ENCODE measurements at places on chromosomes 1 and 21.

- no peak for DNase-seq
These were observed 79.8 kb downstream of the WDR4 start for GRCh38 chr21:42799516-42799915.

DNA sequence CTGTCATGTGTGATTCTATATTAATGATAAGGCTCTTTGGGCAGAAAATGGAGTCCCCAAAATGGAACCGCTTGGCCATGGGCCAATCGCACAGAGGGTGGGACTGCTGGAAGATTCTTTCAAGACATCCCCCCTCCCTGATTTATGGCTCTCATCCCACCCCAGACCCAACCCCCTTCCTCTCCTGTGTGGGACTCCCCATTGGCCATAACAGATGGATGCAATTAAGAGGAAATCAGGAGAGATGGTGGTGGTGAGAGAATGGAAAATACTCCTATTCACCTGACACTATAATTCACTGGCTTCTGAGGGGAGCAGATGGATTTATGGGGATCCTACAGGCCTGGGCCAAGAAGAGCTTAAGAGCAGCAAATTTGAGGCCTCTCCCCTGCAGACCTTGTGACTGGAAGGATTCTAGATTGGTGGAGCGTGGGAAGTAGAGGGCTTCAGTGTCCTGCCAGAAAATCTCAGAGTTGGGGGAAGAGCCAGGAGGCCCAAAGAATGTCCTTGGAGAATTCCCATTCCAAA lies 1.7 kb downstream of the IGFN1 start:
- no peak for DNase-seq

DNA sequence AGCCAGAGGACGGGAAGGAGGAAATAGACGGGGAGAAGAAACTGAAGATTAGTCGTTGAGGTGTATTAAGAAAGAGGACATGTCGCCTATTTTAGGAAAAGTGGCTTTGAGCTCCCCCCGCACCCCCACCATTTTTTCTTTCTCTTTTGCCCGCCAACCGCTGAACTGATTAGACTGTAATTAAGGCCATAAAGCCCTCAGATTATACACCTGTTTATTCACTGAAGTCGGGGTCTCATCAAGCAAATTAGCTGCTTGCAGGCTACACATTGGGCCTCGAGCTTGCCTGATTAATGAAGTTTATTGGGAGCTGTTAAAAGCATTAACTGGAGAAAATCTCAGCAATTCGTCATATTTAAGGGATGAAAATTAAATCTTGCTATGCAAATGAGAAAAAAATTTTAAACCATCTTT lies 119.4 kb upstream of the RRP15 start:
- no peak for DNase-seq

GRCh38 chr1:221795380-221795779 lies 53.5 kb upstream of the DUSP10 start:
- DNase-seq, result no peak

DNA sequence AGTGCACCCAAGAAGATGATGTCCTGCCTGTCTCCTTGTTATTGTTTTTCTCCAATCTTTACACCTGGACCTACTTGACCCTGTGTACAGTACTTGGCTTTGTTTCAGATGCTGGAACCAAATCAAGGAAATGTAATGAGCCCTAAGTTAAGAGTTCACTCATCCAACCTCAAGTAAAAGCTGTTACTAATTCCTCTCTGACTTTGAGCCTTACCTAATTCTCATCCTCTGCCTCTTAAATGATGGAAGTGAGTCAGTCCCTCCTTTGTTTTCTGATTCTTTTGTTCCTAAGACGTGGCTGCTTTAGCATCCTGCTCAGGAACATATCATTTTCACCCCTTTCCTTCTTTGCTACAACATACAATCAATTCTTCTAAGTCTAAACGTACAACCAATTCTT lies 15.3 kb upstream of the PLA2G4A start:
- no peak for DNase-seq

DNA sequence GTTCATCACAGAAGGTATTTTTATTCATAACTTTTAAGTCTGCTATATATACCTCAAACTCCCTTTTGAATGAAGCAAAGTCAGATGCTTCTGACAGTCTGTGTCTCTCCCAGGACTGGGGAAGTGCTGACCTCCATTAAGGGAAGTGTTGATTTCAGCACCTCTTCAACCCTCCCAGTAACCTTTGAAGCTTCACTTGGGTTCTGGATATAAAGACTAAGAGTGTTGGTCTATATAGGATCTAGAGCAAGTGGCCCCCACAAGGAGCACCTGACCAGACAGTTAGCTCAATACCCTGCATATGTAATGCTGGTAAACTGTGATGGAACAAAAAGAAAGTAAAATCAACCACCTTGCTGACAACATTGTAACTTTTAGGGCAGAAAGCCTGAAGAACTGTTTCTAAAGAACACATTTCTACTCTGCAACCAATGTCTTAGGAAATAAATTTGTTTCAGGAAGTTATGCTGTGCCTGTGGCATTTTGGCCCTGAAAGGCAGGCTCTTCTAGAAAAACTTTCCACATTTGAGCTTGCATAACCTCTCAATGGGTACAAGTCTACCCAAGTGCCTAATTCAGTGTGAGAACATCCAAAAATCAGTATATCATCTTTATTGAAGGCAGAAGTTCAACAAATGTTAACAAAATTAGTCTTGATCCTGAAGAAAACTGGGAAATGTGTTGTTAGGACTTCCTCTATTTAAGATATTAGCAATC lies 865 bp upstream of the PTPN22 start:
- no peak for DNase-seq

- no peak for DNase-seq
These were observed 2.7 kb upstream of the ZBTB21 start for GRCh38 chr21:42012763-42013329.

- no peak for DNase-seq
These were observed 10.6 kb downstream of the GBP5 start for GRCh38 chr1:89261926-89262515.

DNA sequence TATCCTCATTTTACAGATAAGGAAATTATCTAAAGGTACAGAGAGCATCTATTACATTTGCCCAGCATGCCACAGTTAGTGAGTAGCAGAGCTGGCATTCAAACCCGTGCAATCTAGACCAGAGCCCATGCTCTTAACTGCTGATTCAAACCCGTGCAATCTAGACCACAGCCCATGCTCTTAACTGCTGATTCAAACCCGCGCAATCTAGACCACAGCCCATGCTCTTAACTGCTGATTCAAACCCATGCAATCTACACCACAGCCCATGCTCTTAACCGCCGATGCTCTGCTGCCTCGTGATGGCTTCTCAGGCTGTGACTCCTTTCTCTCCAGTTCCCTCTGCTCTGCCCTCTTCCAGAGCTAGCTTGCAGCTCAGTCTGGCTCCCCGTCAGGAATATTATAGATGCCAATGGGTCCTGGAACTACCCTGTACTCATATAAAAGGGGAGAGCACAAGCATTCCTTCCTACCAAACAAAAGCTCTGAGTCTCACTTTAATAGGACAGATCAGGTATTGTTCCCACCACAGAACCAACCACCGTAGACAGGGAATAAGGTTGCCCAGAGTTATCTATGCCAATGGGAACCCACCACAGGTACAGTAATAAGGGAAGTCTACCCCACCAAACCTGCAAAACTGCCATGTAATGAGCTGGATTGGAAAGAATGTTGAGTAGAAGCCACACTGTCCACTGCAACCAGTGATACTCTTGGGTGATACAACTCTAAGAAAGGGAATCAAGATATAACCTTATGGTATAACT lies 78.4 kb downstream of the SMYD3 start:
- no peak for DNase-seq

- no peak for DNase-seq
These were observed 91.9 kb downstream of the KCNT2 start for GRCh38 chr1:196516373-196516772.
